Hepatocyte (in vitro differentiated cells): ENCODE measurements at places on chromosomes 2 and 18. TPM values are rescaled to one million over a fixed set of nuclear protein-coding genes. Genes with fewer than 3 reads are reported as not detected.

Gene MGAT4A
- 10.1 and 10.5 TPM in 2 replicates for polyA plus RNA-seq

Gene ERMN
- 0.24 and 0.64 TPM in 2 replicates for polyA plus RNA-seq

Gene HOXD12
- 3.1 and 3.3 TPM in 2 replicates for polyA plus RNA-seq

Gene RUFY4
- 1.5 TPM in 1 of 2 replicates, not detected in the other for polyA plus RNA-seq

Gene NTSR2
- polyA plus RNA-seq, result 0.28 TPM in 1 of 2 replicates, not detected in the other
